ENCODE measurements at places on chromosomes 16 and 17. TPM values are rescaled to one million over a fixed set of nuclear protein-coding genes. Genes with fewer than 3 reads are reported as not detected.

Gene BORCS6
- total RNA-seq: 12.4 TPM

Gene NTN3
- 0.46 TPM for total RNA-seq

Gene SLC52A1
- total RNA-seq: not detected

Gene SHISA6
- 0.75 TPM for total RNA-seq

GRCh38 chr16:17776888-17777287 is 306.1 kb upstream of the XYLT1 start:
- DNase-seq: no peak

DNA sequence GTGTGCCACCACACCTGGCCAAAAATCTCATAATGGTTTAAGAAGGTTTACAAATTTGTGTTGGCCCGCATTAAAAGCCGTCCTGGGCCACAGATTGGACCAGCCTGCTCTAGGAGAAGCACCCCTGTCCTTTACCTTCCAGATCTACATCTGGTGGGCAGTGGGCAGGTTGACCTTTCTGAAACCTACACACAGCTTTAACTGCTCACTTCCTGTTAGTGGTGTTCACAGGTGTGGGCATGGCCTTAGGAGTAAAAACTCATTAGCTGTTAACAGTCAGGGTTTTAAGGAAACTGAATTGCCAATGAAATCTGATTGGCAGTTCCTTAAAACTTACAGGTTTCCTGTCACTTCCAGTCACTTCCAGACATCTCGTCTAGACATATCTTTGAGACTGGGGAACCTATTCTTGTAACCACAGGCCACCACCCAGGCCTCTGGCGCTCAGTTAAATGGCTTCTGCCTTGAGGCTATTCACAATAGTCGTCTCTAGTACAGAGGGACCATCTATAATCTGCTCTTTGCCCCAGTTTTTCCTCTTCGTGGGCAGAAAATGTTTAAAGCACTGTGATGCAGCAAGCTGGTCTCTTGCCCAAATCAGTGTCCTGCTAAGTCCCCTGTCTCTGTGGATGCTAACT is 29.3 kb downstream of the GNGT2 start:
- DNase-seq: no peak

GRCh38 chr16:1054660-1055556 is 17.6 kb upstream of the SSTR5 start:
- DNase-seq: peak; percentile 56

DNA sequence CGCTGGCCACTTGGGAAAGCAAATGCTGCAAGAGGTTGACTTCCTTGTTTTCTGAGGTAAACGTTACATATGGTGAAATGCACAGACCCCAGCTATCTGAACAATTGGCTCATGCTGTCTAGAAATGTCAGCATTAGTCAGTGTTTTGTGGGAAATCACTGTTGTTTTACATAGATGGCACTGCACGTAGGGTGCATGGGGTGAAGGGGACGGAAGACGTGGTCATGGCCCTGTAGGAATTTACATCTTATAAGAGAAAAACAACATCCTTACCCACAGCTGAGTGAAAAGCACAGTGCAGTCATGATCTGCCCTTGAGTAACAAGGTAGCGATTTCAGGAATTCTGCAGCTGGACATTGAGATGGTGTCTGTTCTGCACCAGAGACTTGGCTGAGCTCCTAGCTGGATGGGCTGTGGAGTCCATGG is 15.2 kb downstream of the RPTOR start:
- no peak for DNase-seq

DNA sequence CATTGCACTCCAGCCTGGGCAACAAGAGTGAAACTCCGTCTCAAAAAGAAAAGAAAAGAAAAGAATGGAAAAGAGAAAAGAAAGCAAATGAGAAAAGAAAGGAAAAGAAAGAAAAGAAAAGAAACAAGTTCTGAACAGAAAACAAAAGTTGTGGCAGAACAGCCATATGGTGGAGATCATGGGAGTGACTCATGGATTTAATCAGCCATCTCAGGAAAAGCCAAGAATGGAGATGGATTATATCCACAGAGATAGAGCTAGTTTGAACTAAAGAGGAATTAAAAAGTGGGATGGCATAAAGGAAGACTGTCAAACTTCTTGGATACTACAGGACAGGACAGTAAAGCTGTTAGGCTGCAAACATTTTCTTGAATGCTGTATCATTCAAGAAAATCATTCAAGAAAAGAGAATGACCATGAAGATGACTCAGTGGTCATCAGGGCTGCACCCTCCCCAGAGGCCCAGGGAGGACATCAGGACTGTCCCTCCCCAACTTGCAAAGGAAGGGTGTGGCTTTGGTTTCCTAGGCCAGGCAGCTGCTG is 120.6 kb downstream of the USP22 start:
- DNase-seq: no peak

DNA sequence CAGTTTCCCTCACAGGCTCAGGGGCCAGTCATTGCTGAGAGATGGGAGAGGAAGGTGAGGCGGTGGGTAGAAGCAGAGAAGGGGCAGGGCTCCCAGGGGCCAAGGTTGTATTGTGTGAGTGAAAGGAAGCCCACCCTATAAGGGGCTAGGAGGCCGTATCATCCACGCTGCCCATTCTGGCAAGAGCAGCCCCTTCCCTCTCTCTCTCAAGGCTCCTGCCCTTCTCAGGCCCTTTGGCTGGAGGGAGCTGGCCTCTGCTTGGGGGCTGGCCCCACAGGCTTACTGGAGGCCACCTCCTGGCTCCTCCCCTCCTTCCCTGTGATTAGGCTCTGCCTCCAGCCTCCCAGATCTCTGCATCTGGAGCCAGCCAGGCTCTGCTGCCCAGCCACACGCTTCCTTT is 7.6 kb downstream of the TBKBP1 start:
- DNase-seq: no peak

- DNase-seq: no peak
Observed at GRCh38 chr16:69520800-69521602, 44.8 kb upstream of the NFAT5 start.

GRCh38 chr17:81040791-81041337 is 5.9 kb downstream of the BAIAP2 start:
- no peak for DNase-seq

- no peak for DNase-seq
Observed at GRCh38 chr16:47254756-47255155, 111.0 kb upstream of the NETO2 start.

DNA sequence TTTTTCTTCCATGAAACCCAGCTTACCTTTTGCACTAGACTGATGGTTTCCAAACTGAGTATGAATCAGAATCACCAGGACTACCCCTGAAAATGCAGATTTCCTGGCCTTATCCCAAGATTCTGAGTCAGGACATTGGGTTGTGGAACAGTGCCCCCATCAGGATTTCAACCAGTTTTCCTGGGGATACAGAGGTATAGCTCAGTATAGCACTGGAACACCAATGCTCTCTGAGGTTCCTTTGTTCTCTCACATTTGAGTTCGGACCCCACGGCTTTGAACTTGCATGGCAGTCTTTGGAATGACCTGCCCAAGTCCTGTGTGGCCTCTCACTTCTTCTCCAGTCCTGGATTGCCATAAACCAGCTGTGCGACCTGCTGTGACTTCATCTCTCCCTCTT is 12.8 kb upstream of the CCL8 start:
- DNase-seq: no peak

Measured in mucosa of gallbladder (tissue), 1 donor.